Activated naive CD8-positive, alpha-beta T cell treated with anti-CD3 and anti-CD28 coated beads for 36 hours (primary cell): ENCODE measurements at places on chromosomes 6 and 20.

- no peak for DNase-seq
- H3K27me3 ChIP-seq = peaks cover 8% of the 10 kb centered on the region
Observed at GRCh38 chr6:105015482-105015881, 58.6 kb downstream of the LIN28B start.

DNA sequence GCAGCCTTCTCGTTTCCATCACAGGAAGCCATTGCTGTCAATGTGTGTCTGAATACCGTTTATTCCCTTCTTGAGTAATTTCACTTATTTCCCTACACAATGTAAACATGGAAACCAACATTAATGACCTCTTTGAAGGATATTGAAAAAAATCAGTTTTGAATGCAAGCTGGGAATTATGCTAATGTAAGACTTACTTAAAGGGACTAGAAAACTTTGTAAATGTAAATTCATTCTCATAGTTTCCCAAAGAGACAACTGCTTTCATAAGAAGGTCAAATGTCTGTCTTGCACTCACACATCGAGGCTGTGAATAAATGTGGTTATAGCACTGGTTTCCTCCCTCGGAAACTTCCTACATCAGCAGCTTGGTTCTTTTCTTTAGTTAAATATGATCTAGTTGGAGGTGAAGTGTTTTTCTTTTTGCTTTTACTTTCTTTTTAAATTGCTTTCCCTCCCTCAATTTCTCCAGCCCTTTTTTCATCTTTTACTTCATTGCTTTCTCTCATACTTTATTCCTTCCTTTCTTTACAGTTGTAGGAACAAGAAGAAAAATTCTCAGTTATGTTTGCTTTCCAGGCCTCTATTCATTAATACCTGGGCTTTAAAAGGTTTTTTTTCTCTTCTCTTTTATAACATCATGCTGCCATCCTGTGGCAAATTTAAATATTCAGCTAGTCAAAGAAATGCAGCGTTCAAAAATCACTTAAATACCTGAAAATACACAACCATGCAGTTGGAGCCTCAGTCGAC, 108.3 kb downstream of the TNFAIP3 start:
- H3K36me3 ChIP-seq = no peaks in the 10 kb centered on the region

DNA sequence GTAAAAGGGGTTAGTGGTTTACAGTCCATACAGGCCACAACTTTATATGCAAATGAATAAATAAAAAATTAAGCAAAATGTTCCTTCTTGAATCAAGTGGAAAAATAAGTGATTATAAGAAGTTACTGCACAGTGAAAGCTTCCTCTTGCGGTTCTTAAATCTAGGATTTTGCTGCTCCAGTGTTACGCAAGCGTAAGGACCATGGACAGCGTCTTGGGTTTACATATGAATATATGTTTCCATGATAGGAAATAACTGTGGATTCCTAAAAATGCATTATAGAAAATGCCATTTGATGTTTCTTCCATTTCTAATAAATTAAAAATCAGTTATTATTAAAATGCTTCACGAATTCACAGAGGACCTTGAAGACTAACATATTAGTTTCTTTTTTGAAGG, 176.6 kb upstream of the POU3F2 start:
- DNase-seq = peak; percentile 3
- no peak overlapping the region for H3K27ac ChIP-seq
- no peak overlapping the region for H3K4me3 ChIP-seq
- H3K36me3 ChIP-seq = no peaks in the 10 kb centered on the region

- H3K4me3 ChIP-seq = no peak overlapping the region
- H3K27me3 ChIP-seq = peaks cover 19% of the 10 kb centered on the region
- H3K27ac ChIP-seq = no peak overlapping the region
- no peak for DNase-seq
- H3K36me3 ChIP-seq = no peaks in the 10 kb centered on the region
Observed at GRCh38 chr6:105941621-105942412, 144.3 kb upstream of the PRDM1 start.

DNA sequence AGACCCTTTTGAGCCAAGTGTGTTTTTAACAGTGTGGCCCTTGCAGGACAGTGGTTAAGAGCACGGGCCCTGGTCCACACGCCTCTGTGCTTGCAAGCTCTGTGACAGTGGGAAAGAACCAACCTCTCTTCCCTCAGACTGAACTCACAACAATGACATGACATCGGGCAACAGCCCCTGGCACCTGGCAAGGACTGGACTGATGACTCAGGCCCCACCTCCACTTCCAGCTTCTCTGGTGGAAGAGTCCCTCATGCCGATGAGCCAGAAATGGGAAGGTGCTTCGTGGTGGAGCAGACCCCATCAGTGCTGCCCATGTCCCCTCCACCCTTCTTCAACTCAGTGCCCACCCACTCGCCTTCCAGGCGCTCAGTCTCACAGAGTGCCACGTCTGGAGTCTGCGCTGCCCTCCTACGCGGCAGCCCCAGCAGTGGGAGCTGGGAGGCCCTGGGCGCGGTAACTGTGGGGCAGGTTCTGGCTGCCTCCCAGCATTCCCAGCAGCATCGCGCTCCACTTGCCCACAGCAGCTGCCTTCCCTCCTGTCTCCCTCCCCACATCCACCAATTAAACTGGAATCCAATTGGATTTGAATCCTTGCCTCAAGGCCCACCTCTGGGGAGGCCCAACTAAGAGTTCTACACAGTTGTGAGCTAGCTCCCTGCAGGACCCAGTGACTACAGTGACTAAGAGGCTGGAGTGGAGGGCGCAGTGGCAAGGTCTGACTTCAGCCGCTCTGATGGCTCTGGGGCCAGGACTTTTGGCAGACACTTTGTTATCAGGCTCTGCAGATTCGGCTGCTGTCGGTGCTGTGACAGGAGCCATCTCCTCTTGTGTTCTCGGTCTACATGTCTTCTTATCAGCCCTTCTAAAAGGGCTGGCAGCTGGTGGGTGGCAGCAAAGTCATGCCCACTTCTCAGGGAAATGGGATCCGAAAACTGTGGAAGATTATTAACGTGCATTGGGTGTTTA, 156.8 kb upstream of the MLN start:
- peaks cover 4% of the 10 kb centered on the region for H3K27me3 ChIP-seq
- H3K36me3 ChIP-seq = no peaks in the 10 kb centered on the region
- DNase-seq = no peak
- H3K4me1 ChIP-seq = no peaks in the 10 kb centered on the region
- no peak overlapping the region for H3K27ac ChIP-seq

DNA sequence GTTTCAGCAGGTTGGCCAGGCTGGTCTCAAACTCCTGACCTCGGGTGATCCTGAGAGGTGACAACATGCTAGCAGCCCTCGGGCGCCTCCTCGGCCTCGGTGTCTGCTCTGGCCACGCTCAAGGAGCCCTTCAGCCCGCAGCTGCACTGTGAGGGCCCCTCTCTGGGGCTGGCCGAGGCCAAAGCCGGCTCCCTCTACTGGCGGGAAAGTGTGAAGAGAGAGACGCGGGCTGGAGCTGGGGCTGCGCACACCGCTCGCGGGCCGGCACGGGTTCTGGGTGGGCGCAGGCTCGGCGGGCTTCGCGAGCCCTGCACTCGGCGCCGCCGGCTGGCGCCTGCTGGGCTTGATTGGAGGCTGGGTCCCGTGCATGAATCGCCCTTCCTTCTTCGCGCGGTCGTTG, 80.8 kb upstream of the RBM24 start:
- H3K27me3 ChIP-seq = peaks cover 7% of the 10 kb centered on the region
- no peak for DNase-seq
- no peaks in the 10 kb centered on the region for H3K4me1 ChIP-seq
- no peak overlapping the region for H3K27ac ChIP-seq

DNA sequence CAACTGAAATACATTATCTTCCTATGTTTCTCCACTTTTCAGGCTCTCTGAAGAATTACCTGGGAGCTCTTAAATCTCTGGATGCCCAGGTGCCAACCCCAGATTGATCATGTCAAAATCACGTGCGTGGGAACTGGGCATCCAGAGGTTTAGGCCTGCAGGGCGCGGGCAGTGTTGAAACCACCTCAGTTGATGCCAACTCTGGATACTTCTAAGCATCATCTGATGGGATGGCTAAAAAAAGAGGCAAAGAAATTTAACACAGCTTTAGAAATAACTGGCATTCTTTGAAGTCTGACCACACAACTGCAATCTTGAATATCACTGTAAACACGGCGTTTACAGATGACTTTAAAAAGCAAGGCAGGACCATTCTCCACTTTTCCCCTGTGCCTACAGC, 41.9 kb downstream of the PTGIS start:
- H3K36me3 ChIP-seq = no peaks in the 10 kb centered on the region
- no peak overlapping the region for H3K4me3 ChIP-seq
- H3K27me3 ChIP-seq = peaks cover 26% of the 10 kb centered on the region

DNA sequence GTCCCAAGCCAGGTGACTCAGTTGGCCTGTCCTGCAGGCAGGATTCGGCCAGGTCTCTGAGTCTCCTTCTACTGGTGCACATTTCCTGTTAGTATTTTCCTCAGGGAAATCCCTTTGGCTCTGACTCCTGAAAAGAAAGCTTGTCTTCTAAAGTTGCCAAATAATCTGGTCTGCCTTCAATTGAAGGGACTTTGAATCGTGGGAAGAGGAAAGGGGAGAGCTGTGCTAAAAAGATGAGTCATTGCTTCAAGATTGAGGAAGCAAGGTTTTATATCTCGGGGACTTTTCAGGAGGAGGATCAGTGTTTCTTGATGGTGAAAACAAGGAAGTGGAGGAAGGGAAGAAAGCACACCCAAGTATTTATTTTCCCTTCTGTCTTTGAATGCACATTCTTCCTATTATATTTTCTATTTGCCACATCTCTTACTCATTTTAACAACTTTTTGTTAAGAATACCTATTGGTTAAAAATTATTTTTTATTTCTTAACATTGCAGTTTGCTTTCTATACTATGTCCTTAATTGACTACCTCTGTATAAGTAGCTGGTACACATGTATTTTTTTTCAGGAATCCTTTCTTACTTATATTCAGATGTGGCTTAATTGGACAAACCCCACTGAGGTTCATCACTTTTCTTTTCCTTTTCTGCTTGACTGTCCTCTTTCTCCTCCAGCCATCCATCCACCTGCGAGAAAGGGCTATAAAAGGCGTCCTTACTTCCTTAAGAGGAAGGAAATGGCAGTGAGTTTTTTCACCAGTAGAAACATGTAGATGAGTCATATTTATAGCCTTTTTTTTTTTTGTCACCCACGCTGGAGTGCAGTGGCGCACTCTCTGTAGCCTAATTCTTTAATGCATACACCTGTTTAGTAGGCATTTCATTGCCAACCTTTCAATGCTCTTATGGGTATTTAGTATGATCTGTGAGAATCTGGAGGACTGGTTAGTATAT, 15.0 kb upstream of the IFNGR1 start:
- peak overlapping the region; percentile 65 for H3K27ac ChIP-seq
- peaks cover 3% of the 10 kb centered on the region for H3K36me3 ChIP-seq
- H3K27me3 ChIP-seq = peaks cover 7% of the 10 kb centered on the region
- DNase-seq = peak; percentile 14
- no peak overlapping the region for H3K4me3 ChIP-seq
- H3K4me1 ChIP-seq = peaks cover 39% of the 10 kb centered on the region

DNA sequence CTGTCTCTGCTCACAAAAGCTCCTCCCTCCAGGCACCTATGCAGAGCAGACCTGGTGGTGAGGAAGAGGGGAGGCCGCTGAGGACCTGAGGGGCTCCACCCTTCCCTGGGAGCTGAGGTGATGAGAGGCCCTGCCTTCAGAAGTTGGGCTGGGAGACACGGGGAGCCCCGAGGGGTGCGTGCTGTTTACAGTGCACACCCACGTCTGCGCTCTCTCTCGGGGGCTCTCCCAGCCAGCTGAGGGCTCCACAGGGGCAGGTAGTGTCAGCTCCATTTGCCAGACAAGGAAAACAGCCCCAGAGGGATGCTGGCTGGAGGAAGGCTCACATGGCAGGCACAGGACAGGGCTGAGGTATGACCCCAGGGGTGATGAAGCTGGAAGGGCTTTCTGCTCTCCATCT, 13.5 kb upstream of the NOL4L start:
- no peak overlapping the region for H3K27ac ChIP-seq
- no peak overlapping the region for H3K4me3 ChIP-seq
- no peaks in the 10 kb centered on the region for H3K27me3 ChIP-seq
- DNase-seq = no peak
- H3K4me1 ChIP-seq = peaks cover 7% of the 10 kb centered on the region

DNA sequence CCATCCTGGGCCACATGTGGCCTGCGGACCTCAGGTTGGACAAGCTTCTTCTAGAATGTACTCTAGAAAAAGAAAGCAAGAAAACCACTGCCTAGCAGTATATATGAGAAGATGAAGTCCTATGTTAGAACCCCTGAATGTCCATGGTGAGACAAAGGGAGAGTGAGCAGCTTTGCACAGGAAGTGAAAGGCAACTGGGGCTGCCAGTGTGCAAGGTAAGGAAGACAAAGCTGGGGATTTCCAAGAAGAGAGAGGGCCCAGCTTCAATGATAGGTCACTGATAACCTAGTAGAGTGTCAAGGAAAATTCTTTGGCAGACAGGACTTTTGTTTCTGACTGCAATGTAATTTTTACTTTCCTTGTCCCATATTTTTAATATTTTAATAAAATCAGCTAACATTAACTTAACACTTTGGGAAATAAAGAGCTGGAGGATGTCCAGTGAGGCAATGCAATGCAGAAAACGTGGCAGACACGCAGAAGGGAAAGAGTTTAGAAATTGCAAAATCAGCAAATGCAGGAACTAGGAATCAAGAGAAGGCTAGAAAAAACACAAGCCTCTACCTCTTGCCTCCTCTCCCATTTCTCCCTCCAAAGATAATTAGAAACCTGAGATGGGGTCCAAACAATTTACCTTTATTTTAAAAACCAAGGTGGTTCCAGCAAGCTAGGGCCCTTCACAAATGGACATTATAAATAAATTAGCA, 47.4 kb downstream of the CYP39A1 start:
- no peaks in the 10 kb centered on the region for H3K4me1 ChIP-seq
- DNase-seq = no peak

DNA sequence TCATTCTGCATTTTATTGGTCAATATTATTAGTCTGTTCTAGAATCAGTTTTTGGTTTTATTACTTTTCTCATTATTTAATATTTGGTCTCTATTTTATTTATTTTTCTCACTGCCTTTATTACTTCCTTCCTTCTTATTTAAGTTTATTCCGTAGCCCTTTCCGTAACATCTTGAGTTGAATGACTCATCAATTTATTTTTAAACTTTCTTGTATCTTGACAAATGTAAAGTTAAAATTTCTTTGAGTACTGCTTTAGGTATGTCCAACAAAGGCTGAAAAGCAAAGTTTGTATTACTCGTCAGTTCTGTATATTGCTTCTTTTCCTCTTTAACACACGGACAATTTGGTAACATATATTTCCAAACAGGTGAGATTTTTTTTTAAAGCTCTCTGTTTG, 192.0 kb downstream of the CD109 start:
- peaks cover 8% of the 10 kb centered on the region for H3K4me1 ChIP-seq
- no peak overlapping the region for H3K27ac ChIP-seq
- no peak for DNase-seq
- no peaks in the 10 kb centered on the region for H3K36me3 ChIP-seq
